ENCODE measurements at places on chromosomes 11 and 22. TPM values are rescaled to one million over a fixed set of nuclear protein-coding genes. Genes with fewer than 3 reads are reported as not detected.
A peak's percentile ranks its signal among the peaks of the same experiment; 100 is the strongest.

The TNNI2 gene
- total RNA-seq = not detected

The SCGB1D2 gene
- total RNA-seq = not detected

The NLRP6 gene
- total RNA-seq = 0.49 TPM

The TRIM64 gene
- not detected for total RNA-seq

The TRMU gene
- total RNA-seq = 37.1 TPM

DNA sequence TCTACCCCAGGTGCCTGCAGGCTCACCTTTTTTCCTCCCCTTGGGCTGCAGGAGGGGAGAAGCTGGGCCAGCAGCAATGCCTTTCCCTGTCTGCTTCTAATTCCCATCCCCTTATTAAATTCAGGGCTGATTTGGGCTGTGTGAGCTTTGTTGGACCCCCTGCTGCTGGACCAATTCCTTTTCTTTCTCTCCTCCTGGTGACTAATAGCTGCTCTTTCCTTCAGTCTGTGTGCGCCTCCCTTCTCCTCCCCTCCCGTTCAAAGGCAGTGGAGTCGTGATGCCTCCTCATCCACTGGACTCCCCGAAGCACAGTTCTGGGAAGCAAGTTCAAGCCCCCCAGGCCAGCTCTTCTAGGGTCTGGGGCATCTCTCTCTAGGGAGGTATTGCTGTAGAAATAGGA, 567.9 kb upstream of the CADM1 start:
- DNase-seq = no peak
- H3K4me3 ChIP-seq = no peak overlapping the region
- no peaks in the 10 kb centered on the region for H3K4me1 ChIP-seq
- H3K27ac ChIP-seq = no peak overlapping the region
- H3K27me3 ChIP-seq = no peaks in the 10 kb centered on the region

- no peaks in the 10 kb centered on the region for H3K36me3 ChIP-seq
- no peaks in the 10 kb centered on the region for H3K4me1 ChIP-seq
- no peaks in the 10 kb centered on the region for H3K27me3 ChIP-seq
- H3K4me3 ChIP-seq = no peak overlapping the region
- no peak overlapping the region for H3K27ac ChIP-seq
These were observed 538.8 kb upstream of the B3GAT1 start for GRCh38 chr11:134950692-134951304.

DNA sequence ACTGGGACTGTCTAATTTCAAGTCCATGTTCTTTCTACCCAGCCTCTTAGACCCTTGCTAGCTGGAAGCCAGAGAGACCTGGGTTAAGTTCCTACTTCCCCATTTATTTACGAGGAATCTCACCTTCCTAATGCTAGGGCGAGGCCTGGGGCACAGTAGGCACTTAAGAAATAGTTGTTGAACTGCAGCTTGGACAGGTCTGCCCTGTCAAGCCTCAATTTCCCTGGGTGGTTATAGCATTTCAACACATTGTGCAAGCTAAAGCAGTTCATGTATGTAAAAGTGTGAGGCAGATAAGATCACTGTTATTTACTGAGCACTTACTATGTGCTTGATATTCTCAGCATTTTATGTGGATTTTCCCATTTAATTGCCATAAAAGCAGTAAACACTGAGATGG, 12.1 kb downstream of the NAV2 start:
- H3K27me3 ChIP-seq = no peaks in the 10 kb centered on the region
- H3K36me3 ChIP-seq = no peaks in the 10 kb centered on the region
- H3K4me3 ChIP-seq = no peak overlapping the region
- no peak overlapping the region for H3K27ac ChIP-seq

DNA sequence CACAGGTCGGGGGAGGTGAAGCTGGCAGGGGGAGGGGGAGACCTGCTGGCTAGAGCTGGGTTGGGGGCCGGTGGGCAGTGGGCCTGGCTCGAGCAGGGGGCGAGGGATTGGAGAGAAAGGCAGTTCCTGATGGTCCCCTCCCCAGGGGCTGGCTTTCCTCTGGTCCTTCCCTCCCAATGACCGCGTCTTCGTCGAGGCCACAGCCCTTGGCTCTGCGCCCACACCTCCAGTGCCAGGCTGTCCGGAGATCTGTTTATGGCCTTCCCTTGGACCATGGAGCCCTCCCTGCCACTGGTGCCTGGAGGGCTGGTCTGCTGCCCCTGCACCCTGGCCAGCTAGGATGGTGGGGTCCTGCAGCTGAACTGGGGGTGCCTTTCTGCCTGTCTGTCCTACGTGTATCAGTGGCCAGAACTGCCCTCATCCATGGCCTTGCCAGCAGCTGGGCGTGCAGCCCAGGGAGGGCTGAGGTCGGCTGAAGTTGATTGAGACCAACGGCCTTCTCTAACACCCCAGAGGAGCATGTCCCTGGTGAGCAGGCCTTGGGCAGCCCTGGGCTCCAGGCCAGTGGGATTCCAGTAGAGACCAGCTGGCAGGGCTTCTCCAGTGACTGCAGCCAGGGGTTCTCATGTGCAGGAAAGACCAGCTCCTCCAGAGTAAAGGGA, 12.3 kb downstream of the TANGO2 start:
- no peaks in the 10 kb centered on the region for H3K27me3 ChIP-seq
- no peak for DNase-seq
- H3K4me1 ChIP-seq = peaks cover 17% of the 10 kb centered on the region

GRCh38 chr11:128848815-128849455, 18.2 kb downstream of the KCNJ1 start:
- H3K27ac ChIP-seq = no peak overlapping the region
- no peak overlapping the region for H3K4me3 ChIP-seq

- H3K27me3 ChIP-seq = no peaks in the 10 kb centered on the region
- no peak for DNase-seq
- H3K4me3 ChIP-seq = peak overlapping the region; percentile 49
- H3K4me1 ChIP-seq = peaks cover 6% of the 10 kb centered on the region
- no peaks in the 10 kb centered on the region for H3K36me3 ChIP-seq
- H3K27ac ChIP-seq = no peak overlapping the region
These were observed 5.1 kb upstream of the LMO1 start for GRCh38 chr11:8268530-8269400.

GRCh38 chr22:22558972-22559603, at the start of gene PRAME:
PRAME (minus strand) TSS chr22:22559265; CDS start chr22:22556832, 2,433 bp downstream.
- no peak within 1 kb of the TSS for H3K27ac ChIP-seq
- H3K27me3 ChIP-seq = no peaks in the 10 kb centered on the region
- H3K4me3 ChIP-seq = no peak within 1 kb of the TSS
- no peaks in the 10 kb centered on the region for H3K36me3 ChIP-seq

- H3K4me3 ChIP-seq = no peak overlapping the region
- peaks cover 34% of the 10 kb centered on the region for H3K4me1 ChIP-seq
- H3K36me3 ChIP-seq = no peaks in the 10 kb centered on the region
- H3K27me3 ChIP-seq = no peaks in the 10 kb centered on the region
- DNase-seq = no peak
These were observed 3.2 kb downstream of the CHKA start for GRCh38 chr11:68117853-68118470.

Data from vagina (tissue), 2 donors.